ENCODE measurements at places on chromosomes 4 and X. TPM values are rescaled to one million over a fixed set of nuclear protein-coding genes. Genes with fewer than 3 reads are reported as not detected.

TCEAL7 gene
- 19.7 TPM for total RNA-seq

SHOX gene
- not detected for total RNA-seq

DNA sequence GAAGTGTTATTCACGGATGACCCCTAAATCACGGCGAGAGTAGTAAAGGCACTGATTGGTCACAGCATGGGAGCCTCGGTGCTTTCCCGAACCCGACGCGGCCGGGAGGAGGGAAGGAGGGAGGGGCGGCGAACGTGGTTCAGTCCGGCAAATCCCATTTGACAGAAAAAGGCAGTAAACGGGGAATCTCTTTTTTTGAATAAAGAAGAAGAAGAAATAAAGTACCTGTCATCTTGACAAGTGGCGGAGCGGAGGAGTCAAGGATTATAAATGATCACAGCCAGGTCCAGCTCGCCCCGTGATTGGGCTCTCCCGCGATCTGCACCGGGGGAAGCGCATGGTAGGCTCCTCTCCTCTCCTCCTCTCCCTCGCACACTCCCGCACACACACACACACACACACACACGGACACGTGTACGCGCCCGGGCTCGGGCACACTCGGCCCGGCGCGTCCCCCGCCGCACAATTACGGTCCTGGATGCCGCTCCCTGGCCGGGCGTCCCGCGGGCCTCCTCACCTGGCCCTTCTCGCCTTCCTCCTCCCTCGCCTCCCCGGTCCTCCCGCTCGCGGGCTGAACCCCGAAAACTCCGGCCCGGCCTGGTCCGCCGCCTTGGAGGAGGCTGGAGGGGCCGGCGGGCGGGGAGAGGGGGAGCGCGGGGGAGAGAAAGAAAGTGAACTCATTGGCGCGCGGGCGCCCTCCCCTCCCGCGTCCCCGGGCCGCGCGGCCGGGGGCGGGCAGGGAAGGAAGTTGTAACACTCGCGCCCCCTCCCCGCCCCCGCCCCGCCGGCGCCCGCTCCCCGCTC lies 99.2 kb upstream of the TENM3 start:
- no peak for DNase-seq

- no peak for DNase-seq
Measured at GRCh38 chrX:22389556-22390179, 117.0 kb downstream of the CBLL2 start.

- DNase-seq, result peak; percentile 71
Measured at GRCh38 chrX:136204571-136204970, 46.6 kb downstream of the MAP7D3 start.

- DNase-seq, result no peak
Measured at GRCh38 chrX:14235004-14235403, 205.3 kb upstream of the GEMIN8 start.

- peak; percentile 44 for DNase-seq
Measured at GRCh38 chr4:1409079-1409478, 2.8 kb upstream of the NKX1-1 start.

- no peak for DNase-seq
Measured at GRCh38 chr4:121674191-121674590, 22.6 kb downstream of the ANXA5 start.

GRCh38 chr4:110131916-110132315 lies 66.5 kb downstream of the ELOVL6 start:
- no peak for DNase-seq

TLR3 gene
- total RNA-seq, result 3.1 TPM

SULT1E1 gene
- total RNA-seq, result not detected

GRCh38 chr4:946517-947471 lies 14.5 kb downstream of the TMEM175 start:
- no peak for DNase-seq

- DNase-seq, result peak; percentile 71
Measured at GRCh38 chrX:40267334-40268187, 169.8 kb upstream of the BCOR start.

DNA sequence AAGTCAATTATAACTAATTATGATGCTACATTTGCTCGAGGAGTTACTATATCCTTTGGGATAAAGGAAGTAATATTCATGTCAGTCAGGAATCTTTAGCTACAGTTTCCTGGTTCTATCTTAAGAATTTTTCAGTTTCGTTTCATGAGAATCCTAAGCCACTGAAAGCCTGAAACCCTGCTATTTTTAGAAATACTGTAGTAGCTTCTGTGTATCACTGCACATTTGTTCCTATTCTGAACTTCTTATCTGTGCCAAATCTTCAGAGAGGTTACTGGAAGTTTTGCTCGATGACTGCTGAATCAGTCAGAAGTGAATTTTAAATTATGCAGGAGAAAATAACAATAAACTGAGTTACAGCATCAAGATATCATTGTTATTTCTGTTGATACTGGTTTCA lies 249.2 kb downstream of the TENM3 start:
- DNase-seq, result no peak

- DNase-seq, result no peak
Measured at GRCh38 chrX:13829983-13830382, 13.1 kb upstream of the GPM6B start.

DNA sequence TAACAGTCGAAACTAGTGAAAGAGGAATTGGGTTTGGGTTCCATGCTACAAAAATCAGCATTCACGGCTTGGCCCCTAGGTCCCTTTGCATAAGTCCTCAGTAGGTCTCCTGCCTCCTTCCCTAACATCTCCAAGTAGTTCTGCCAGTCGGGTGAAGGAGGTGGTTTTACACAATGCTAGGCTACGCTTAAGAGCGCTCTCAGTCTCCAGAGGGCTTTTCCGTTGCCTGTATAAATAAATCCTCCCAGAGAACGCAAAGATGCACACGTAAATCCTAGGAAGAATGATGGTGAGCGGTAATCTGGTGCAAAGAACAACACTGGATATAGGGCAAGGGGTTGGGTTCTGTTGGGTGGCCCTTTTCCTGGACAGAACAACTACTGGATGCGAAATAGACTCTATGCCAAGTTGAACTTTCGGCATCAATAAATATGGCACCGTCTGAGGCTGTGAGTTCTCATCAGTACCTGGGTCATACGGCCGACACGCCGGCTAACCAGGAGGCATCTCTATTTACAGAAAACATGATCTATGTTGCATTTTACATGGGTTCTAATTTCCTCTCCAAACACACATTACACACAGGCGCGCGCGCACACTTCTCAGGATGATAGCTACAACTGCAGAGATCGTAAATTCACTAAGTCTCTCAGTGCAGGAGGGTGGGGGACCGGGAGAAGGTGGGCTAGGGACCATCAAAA lies 1.3 kb downstream of the CAMK2D start:
- peak; percentile 66 for DNase-seq

- DNase-seq, result no peak
Measured at GRCh38 chr4:87555773-87556619, 26.8 kb upstream of the SPARCL1 start.

GRCh38 chrX:47143894-47144625 lies 442 bp downstream of the NDUFB11 start:
- DNase-seq, result peak; percentile 70

- DNase-seq, result no peak
Measured at GRCh38 chr4:161920304-161921052, 243.3 kb downstream of the FSTL5 start.

ASMT gene
- not detected for total RNA-seq

GAB1 gene
- total RNA-seq, result 65.6 TPM

- DNase-seq, result no peak
Measured at GRCh38 chrX:120561634-120562568, 1.1 kb upstream of the CUL4B start.

DNA sequence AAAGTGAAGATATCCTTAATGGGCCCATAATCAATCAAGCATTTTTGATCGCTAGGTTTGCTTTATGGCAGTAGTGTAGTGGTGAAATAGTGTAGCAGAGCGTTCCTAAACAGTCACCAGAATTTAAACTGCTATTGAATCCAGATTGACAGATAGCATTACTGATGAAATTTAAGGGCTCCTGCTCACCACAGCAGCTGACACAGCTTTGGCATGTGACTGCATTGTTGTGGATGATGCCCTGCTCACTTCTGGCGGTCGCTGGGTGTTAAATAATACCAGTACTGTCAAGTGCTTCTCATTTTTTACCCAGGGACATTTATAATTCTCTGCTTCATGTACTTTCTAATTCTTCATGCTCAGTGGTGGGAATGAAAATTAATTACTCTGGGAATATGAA lies 102.0 kb upstream of the ARHGAP24 start:
- DNase-seq, result no peak

DNA sequence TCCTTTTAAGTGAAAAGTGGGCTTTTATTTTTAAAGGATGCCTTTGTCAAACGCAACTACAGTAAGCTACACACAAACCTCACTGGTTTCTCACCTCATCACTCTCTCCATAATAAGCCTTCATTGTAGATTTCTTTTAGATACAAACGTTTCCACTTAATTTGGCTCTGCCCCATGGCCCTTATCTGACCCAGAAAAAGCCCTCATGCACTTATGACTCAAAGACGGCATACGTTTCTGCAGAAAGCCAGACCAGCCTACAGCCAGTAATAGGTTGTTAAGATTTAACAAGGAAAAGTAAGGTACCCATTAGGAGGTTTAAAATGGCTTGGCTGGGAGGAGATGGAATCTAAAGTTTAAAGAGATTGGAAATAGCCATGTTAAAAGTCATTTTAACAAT lies 914.6 kb upstream of the INTU start:
- no peak for DNase-seq

GPR78 gene
- not detected for total RNA-seq

GRCh38 chr4:48175328-48175727 lies 41.3 kb upstream of the TXK start:
- no peak for DNase-seq

CT45A5 gene
- not detected for total RNA-seq

GRCh38 chr4:123256901-123257300 lies 139.7 kb upstream of the SPRY1 start:
- DNase-seq, result no peak

GRCh38 chrX:36443007-36443406 lies 523.5 kb downstream of the CFAP47 start:
- DNase-seq, result no peak

DNA sequence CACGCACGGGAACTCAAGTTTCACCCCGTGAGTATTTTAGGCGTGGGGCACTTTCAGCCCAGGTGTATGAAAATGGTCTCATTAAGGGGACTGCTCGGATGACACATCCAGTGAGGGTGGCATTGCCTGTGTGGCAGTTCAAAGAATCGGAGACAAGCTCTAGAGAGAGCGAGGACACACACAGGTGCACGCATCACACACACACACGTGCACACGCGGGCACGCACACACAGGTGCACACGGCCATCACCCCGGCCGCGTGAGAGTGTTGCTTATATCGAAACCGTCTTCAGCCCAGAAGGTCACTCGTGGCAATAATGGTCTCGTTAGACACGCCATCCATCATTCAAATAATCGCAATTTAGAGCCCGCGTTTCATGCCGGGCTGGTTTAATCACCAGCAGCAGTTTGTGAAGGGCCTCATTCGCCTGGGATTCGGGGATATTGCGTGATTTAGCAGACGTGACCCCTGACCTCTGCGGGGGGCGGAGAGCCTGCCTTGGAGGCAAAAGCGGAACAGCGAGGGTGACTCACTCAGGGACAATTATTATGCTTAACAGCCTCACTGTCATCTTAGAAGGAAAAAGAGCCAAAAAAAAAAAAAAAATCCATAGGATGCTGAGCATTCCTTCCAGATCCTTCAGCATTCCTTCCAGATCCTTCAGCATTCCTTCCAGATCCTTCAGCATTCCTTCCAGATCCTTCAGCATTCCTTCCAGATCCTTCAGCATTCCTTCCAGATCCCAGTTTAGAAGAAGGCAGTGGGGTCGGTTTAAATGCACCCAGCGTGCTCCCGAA lies 89.4 kb upstream of the PPP2R3B start:
- DNase-seq, result peak; percentile 12

DNA sequence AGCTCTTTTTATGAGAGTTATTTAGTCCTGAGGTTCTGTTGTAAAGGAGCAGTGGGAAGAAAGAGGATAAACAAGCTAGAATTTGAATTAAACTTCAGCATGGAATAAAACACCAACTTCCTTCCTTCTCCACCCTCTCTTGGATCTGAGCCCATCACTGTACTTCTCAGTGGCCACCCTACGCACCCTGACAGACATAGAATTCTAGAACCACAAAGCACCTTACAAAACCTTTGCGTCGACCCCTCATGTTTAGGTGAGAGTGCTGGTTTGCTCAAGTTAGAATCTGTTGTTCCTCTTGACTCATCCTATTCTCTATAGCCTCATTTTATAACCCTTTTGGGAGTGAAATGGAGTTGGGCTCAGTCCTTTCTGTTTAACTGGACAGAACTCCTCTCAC lies 84.6 kb upstream of the RPL34 start:
- DNase-seq, result no peak

All from sigmoid colon (tissue), 7 donors.